ENCODE measurements at places on chromosomes 5 and 9. TPM values are rescaled to one million over a fixed set of nuclear protein-coding genes. Genes with fewer than 3 reads are reported as not detected.
A peak's percentile ranks its signal among the peaks of the same experiment; 100 is the strongest.

JAK2 gene
- 24.9 TPM for total RNA-seq

GRCh38 chr5:40518485-40518917, 161.2 kb upstream of the PTGER4 start:
- H3K4me3 ChIP-seq, result no peak overlapping the region
- H3K27ac ChIP-seq, result no peak overlapping the region
- H3K36me3 ChIP-seq, result no peaks in the 10 kb centered on the region

DNA sequence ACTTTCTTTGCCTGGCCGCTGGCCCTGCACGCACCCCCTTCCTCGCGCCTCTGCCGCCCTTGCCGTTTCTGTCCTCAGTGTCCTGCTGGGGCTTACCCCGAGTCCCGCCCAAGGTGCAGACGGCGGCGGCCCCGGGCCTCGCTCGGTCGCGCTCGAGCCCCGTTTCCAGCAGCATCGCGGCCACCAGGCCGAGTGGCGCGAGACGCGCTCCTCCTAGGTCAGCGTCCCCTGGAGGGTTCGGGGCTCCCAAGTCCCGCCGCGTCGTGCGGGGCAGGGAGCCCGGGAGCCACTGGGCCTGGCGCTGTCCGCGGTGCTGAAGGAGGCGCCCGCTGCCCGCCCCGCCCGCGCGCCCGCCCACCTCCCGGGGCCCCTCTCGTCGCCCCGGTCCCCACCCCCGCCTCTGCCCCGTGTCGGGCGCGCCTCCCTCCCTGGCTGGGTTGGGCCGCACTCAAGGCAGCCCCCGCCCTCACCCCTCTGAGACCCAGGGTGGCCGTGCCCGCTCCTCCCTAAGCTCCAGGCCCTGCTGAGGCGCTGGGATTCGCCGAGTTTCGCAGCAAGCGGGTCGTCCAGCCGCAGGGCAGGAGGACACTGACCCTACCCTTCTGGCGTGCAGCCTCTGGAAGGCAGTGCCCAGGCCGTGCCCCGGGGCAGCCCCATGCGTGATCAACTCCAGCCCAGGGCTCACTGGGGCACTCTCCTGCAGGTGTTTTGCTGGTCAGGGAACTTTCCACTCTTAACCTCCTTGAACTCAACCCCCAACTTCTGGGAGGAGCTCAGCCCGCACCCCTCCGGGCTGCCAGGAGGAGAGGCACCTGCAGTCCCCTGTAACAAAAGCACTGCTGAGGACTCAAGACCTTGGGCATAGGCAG, at the start of gene LHX3:
Gene LHX3 (minus strand): TSS at position 291 of the 869 bp plus-strand sequence. CDS start 116 bp downstream, at position 175.
- no peak within 1 kb of the TSS for H3K27ac ChIP-seq
- H3K27me3 ChIP-seq, result peaks cover 11% of the 10 kb centered on the region
- no peak within 1 kb of the TSS for H3K4me3 ChIP-seq
- DNase-seq, result no peak
- no peaks in the 10 kb centered on the region for H3K36me3 ChIP-seq

THBS4 gene
- 0.98 TPM for total RNA-seq

GRCh38 chr9:30075451-30076199, 2308.8 kb upstream of the ACO1 start:
- H3K27me3 ChIP-seq, result no peaks in the 10 kb centered on the region
- no peaks in the 10 kb centered on the region for H3K36me3 ChIP-seq
- H3K4me3 ChIP-seq, result no peak overlapping the region
- no peak for DNase-seq

DNA sequence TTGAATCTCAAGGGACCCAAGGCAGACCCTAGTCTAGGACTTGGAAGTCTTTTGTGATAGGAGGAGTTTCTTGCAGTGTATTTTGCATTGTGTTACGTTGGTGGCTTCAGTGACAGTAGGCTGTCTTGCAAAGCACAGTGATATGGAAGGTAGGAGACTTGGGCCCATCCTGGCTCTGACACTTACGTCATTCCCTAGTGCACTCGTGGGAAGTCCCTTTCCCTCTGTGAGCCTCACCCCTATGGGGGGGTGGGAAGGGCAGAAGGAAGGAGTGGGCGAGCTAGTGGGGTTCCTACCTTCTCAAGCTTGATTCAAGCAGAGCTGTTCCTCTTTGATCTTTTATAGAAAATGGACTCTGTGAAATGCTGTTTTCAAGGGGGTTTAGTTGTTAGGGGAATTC, 9.2 kb upstream of the TEX53 start:
- H3K36me3 ChIP-seq, result no peaks in the 10 kb centered on the region
- no peaks in the 10 kb centered on the region for H3K4me1 ChIP-seq
- H3K27me3 ChIP-seq, result no peaks in the 10 kb centered on the region
- H3K27ac ChIP-seq, result no peak overlapping the region
- DNase-seq, result no peak

- H3K4me3 ChIP-seq, result peak overlapping the region; percentile 86
- H3K27me3 ChIP-seq, result no peaks in the 10 kb centered on the region
- DNase-seq, result no peak
Observed at GRCh38 chr9:36136894-36137391, 410 bp downstream of the GLIPR2 start.

DNA sequence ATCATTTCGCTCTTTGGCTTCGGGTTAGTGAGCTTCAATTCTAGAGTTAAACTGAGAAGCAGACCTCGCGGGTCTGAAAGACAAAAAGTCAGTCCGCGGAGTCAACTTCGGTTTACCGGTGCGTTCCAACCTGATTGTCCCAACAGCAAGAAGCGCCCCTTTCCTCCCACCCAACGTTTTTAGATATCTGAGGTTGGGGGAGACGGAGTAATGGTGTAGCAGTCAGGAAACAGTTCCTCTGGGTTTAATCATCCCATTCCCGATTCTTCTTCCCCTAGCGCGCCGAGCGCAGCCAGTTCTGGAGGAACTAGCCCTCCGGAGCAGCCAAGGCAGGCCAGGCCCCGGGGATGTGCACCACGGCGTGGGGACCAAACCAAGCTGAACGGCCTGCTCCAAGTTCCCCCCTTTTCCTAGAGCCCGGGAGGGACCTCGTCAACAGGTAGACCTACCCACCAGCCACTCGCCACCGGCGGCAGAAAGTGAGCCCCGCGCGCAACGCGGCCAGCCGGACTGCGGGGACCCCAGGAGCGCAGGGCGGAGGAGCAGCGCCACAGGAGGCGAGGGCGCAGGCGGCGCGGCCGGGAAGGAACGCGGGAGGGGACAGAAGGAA, 622 bp upstream of the ISL1 start:
- peaks cover 21% of the 10 kb centered on the region for H3K27me3 ChIP-seq
- no peak overlapping the region for H3K4me3 ChIP-seq
- no peaks in the 10 kb centered on the region for H3K36me3 ChIP-seq
- no peaks in the 10 kb centered on the region for H3K4me1 ChIP-seq
- no peak overlapping the region for H3K27ac ChIP-seq

NR4A3 gene
- 37.7 TPM for total RNA-seq

- no peak overlapping the region for H3K27ac ChIP-seq
- peaks cover 9% of the 10 kb centered on the region for H3K4me1 ChIP-seq
- no peaks in the 10 kb centered on the region for H3K36me3 ChIP-seq
- no peaks in the 10 kb centered on the region for H3K27me3 ChIP-seq
- DNase-seq, result no peak
Observed at GRCh38 chr5:81286059-81286617, 15.2 kb upstream of the ZCCHC9 start.

Data from CD8-positive, alpha-beta memory T cell (primary cell).